ENCODE measurements at places on chromosomes 6 and 20. TPM values are rescaled to one million over a fixed set of nuclear protein-coding genes. Genes with fewer than 3 reads are reported as not detected.

The GABRR1 gene
- total RNA-seq, result not detected

The CTSA gene
- 79.1 TPM for total RNA-seq

The SYS1 gene
- 58.7 TPM for total RNA-seq

The UST gene
- total RNA-seq, result 0.47 TPM

The DPPA5 gene
- total RNA-seq, result not detected

The LY6G6D gene
- not detected for total RNA-seq

The RFX6 gene
- not detected for total RNA-seq

The C20orf204 gene
- total RNA-seq, result 5.8 TPM

The SCUBE3 gene
- 0.05 TPM for total RNA-seq

The MLIP gene
- total RNA-seq, result not detected

The C6orf118 gene
- total RNA-seq, result not detected

The PAX1 gene
- not detected for total RNA-seq

The SLC24A3 gene
- total RNA-seq, result not detected

The FOXA2 gene
- not detected for total RNA-seq

The PHF1 gene
- 213 TPM for total RNA-seq

The NFATC2 gene
- 34.0 TPM for total RNA-seq

The APOM gene
- 2.2 TPM for total RNA-seq

The PNLDC1 gene
- 0.75 TPM for total RNA-seq

The ADAT2 gene
- 23.8 TPM for total RNA-seq

The MRPS10 gene
- total RNA-seq, result 31.8 TPM

The GMPR gene
- total RNA-seq, result 0.91 TPM

The RBPJL gene
- not detected for total RNA-seq

The L3MBTL1 gene
- 27.2 TPM for total RNA-seq

The BEND6 gene
- not detected for total RNA-seq

The TMEM74B gene
- total RNA-seq, result not detected

The PRICKLE4 gene
- total RNA-seq, result not detected

The GSTA3 gene
- total RNA-seq, result not detected

Data from naive thymus-derived CD8-positive, alpha-beta T cell (primary cell).